ENCODE measurements at places on chromosomes 3 and 15.
A peak's percentile ranks its signal among the peaks of the same experiment; 100 is the strongest.

DNA sequence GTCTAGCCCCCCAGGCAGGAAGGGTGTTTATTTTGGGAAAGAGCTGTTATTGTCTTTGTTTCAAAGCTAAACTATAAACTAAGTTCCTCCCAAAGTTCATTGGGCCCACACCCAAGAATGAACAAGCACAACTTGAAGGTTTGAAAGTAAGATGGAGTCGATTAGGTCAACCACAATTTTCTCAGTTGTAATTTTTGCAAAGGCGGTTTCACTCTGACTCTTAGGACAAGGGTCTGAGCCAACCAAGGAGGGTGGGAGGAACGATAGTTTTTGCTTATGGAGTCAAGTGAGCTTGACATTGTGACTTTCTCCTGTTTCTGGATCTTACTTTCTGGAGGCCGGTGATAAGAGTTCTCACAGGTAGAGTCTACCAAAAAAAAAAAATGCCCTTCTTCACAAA, 5.8 kb upstream of the ZNF770 start:
- no peak for DNase-seq

GRCh38 chr3:39531066-39531465, 63.6 kb downstream of the MOBP start:
- DNase-seq: no peak

GRCh38 chr3:71101626-71102025, 481.9 kb downstream of the FOXP1 start:
- no peak for DNase-seq

GRCh38 chr3:28850186-28850585, 430.7 kb upstream of the RBMS3 start:
- DNase-seq: no peak

DNA sequence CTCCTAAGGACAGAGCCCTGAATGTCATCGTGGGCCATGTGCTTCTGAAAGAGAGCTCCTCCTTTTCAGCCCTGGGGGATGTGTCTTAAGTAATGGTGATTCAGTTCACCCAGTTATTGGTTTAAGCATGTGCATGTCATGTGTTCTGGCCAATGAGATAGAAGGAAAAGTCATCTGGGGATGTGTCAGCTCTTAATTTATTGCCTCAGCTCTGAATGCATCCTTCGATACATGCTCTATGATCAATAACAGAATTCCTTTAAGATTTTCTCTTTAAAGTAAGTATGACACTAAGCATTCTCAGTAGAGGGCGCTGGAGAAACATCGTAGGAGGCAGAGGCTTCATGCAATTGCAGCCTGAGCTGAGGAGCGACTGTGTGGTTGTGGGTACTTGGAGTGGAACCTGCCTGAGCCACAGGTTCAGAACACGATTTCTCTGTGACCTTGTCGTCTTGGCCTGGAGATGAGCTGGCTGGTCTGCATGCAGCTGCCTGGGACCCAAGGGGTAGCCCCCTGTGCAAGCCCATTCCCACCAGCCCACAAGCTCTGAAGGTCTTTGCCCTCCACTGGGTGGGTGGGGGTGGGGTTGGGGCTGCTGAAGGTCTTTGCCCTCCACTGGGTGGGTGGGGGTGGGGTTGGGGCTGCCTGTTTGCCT, 69.5 kb downstream of the C3orf38 start:
- DNase-seq: peak; percentile 55

- DNase-seq: no peak
These were observed 117.0 kb downstream of the SATB1 start for GRCh38 chr3:18308096-18308650.

DNA sequence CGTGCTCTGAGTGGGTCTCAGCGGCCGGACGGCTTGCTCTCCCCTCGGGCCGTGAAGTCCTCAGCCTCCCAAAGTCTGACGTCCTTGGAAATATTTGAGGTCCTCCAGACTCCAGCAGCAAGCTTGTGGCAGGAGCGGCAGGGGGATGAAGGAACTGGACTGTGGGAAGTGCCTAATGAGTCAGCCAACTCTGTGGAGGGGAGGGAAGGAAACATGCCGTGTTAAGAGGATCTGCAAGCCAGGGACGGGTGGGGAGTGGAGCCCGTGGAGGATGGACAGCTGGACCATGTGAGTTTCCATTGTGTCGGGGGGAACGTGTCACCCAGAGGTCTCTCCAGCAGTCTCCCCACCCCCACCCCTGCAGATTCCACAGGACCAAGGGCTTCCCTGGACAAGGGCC, 39.4 kb upstream of the IDH2 start:
- DNase-seq: no peak

GRCh38 chr3:31129241-31129640, 234.8 kb upstream of the GADL1 start:
- DNase-seq: no peak

GRCh38 chr3:135970506-135971116, 5.1 kb downstream of the PPP2R3A start:
- no peak for DNase-seq

DNA sequence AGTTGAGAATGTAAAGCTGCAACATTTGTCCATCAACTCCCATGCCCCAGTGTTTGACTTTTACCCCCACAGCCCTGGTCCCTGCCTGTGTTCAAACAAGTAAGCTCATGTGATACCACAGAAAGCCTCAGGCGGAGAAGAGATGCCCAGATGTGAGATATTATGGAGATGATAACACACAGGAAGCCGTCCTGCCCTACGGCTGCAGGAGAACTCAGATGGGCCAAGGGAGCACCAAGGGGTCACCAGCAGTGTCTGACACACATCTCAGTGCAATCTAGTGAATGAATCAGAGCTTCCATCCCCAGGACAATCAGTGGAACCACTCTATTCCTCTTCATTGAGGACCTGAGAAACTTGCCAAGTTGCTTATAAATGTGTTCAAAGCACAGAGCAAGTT, 14.0 kb upstream of the SPINK8 start:
- DNase-seq: no peak

DNA sequence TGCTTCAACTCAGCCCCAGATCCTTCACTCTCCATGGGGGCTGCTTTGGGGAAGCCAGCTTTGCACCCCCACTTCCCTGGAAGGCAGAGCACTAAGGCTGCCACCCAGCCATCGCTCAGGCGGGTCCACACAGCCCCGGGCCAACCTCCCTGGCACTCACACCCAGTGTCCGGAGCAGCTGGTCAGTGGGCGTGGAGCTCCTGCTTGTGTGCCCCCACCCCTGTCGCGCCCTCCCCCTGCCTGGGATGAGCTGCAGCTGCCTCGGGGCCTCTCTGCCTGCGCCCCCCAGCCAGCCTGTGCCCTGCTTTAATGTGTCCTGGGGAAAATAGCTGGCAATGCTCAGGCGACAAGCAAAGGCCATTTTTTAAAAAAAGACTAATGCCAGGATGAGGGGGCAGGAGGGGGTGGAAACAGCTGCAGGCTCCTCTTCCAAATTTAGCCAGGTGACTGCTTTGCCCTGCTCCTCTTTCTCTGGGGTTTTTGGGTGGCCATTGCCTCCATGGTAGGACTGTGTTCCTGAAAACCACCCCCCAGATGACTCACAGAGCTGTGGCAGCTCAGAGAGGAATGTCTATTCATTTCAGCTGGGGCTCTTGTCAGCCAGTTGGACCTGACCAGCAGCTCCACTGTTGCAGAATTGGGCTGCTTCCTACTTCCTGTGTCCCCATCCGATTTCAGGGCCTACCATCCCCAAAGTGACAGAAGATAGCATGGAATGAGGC, 65.0 kb downstream of the CEMIP start:
- no peak for DNase-seq

DNA sequence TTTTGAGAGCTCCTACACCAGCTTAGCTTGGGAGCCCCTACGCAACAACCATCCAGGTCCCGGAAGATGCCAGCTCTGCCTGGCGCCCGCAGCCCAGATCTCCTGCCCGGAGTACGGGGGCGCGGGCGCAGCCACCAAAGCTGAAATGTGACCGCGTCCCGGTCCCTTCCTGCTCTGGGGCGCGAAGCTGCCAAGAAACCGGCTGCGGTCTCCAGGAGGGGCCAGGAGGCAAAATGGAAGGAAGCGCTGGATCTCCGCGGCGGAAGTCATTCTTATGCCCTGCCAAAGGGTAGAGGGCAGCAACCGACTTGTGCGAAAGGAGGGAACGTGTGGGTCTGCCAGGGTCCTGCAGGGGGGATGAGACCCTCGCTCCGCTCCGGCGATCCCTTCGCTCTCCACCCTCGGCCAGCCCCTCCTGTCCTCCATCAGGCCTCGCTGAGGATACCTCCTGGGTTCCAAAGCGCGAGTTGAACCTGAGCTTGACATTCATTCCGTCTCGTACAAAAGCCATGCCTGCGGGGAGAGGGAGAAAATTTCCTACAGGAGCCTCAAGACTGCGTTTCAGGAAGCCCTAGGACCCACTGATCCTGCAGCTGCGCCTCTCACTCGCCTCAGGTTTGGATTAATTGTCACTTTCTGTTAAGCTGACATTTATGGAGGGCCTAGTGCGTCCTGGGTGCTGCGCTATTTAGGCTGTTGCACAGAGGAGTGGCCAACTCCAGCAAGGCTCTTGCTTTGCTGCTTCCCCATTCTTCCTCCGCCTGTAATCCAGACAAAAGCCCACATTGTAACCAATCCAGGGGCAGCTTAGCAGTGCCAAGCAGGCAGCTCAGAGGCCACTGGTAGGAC, 98.3 kb upstream of the VGLL3 start:
- no peak for DNase-seq

All from mesothelial cell of epicardium (in vitro differentiated cells).